ENCODE measurements at places on chromosomes 4 and X.

- DNase-seq = no peak
These were observed 326.1 kb upstream of the EMCN start for GRCh38 chr4:100843910-100844309.

- DNase-seq = no peak
These were observed 125.0 kb downstream of the AKAP4 start for GRCh38 chrX:50075630-50076339.

DNA sequence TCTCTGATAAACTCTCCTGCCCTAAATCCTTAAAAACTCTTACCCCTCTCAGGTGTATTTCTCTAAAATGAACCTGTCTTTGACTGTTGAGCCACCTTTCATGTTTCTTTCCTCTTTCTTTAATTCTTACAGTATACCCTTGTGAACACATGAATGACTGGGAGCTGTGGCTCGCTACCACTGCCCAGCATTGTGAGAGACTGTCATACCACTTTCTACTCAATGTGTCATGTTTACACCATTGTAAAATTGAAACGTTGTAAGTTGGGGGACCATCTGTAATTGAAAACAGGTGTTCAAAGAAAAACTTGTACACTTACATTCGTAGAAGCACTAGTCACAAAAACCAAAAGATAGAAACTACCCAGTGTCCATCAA lies 66.9 kb downstream of the ZNF182 start:
- DNase-seq = no peak

DNA sequence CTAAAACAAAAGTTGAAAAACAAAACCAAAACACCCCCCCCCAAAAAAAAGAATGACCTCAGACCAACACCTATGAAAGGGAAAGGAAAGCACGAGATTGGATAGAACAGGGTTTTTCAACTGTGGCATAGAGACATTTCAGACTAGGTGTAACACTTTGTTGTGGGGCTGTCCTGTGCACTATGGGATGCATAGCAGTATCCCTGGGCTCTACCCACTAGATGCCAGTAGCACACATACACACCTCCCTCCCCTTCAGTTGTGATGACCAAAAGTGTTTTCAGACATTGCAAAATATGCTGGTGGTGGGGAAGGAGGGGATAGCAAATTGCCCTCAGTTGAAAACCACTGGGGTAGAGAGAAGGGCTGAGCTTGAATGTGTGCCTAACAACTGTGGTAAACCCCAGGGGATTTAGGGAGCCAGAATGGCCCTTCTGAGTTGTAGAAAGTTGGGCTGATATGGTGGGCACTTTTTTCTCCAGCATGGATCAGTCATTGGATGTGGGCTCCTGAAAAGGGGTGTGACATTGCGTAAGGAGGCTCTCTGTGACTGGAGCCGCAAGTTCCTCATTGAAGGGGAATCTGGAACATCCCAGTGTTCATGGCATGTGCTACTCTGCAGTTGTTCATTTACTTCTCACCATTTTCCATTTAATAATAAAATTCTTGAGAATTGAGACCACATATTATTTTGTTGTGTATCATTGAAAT lies 8.8 kb upstream of the GEMIN8 start:
- no peak for DNase-seq

GRCh38 chr4:95250544-95251137 lies 298.1 kb downstream of the UNC5C start:
- no peak for DNase-seq

- DNase-seq = no peak
These were observed 333.1 kb downstream of the IL1RAPL1 start for GRCh38 chrX:28920153-28920943.
